Lung (tissue), 17 donors: ENCODE measurements at places on chromosomes 11 and 22. TPM values are rescaled to one million over a fixed set of nuclear protein-coding genes. Genes with fewer than 3 reads are reported as not detected.

The GAS2L1 gene
- polyA plus RNA-seq, result 20.7 TPM

The ARHGEF12 gene
- 25.0 TPM for polyA plus RNA-seq

The ELP4 gene
- polyA plus RNA-seq, result 13.8 TPM

The NXPE4 gene
- not detected for polyA plus RNA-seq

The GLB1L3 gene
- 0.29 TPM for polyA plus RNA-seq

The FXYD2 gene
- 4.5 TPM for polyA plus RNA-seq

The SYT12 gene
- 0.12 TPM for polyA plus RNA-seq

The OR2AT4 gene
- not detected for polyA plus RNA-seq

The RELA gene
- 34.8 TPM for polyA plus RNA-seq

The POU2AF2 gene
- 0.26 TPM for polyA plus RNA-seq

The DEPDC5 gene
- polyA plus RNA-seq, result 6.6 TPM

The TYR gene
- not detected for polyA plus RNA-seq

The LGALS12 gene
- polyA plus RNA-seq, result 0.75 TPM

The SPI1 gene
- 123 TPM for polyA plus RNA-seq

The SLC22A24 gene
- polyA plus RNA-seq, result not detected

The PICK1 gene
- 33.3 TPM for polyA plus RNA-seq

The MIF gene
- 887 TPM for polyA plus RNA-seq

The OR52B2 gene
- polyA plus RNA-seq, result not detected

The SLC1A2 gene
- 0.70 TPM for polyA plus RNA-seq

The NEFH gene
- polyA plus RNA-seq, result 0.50 TPM

The HEPN1 gene
- polyA plus RNA-seq, result not detected

The RDX gene
- polyA plus RNA-seq, result 40.2 TPM

The FOSL1 gene
- polyA plus RNA-seq, result 19.2 TPM

The FOLR2 gene
- 3.2 TPM for polyA plus RNA-seq

The SOX10 gene
- polyA plus RNA-seq, result 0.10 TPM

The SYT8 gene
- polyA plus RNA-seq, result 18.9 TPM

The MIEF1 gene
- 7.1 TPM for polyA plus RNA-seq

The BCO2 gene
- 2.8 TPM for polyA plus RNA-seq

The ADAMTS8 gene
- 25.9 TPM for polyA plus RNA-seq

The CNGA4 gene
- 3.5 TPM for polyA plus RNA-seq

The CNTF gene
- polyA plus RNA-seq, result 0.80 TPM

The ARHGAP8 gene
- polyA plus RNA-seq, result 6.8 TPM

The CDC42BPG gene
- 7.1 TPM for polyA plus RNA-seq

The NRGN gene
- 250 TPM for polyA plus RNA-seq

The ROM1 gene
- 9.3 TPM for polyA plus RNA-seq

The OR6A2 gene
- polyA plus RNA-seq, result not detected

The AQP11 gene
- polyA plus RNA-seq, result 0.17 TPM

The TMPRSS4 gene
- 8.8 TPM for polyA plus RNA-seq

The TRIM29 gene
- 20.7 TPM for polyA plus RNA-seq

The PGA5 gene
- 0.09 TPM for polyA plus RNA-seq
